ENCODE measurements at places on chromosomes 2 and 18. TPM values are rescaled to one million over a fixed set of nuclear protein-coding genes. Genes with fewer than 3 reads are reported as not detected.

The MAL gene
- total RNA-seq: not detected

The REG1B gene
- total RNA-seq: not detected

The KCNJ13 gene
- total RNA-seq: 21.9 TPM

The STON1 gene
- 36.7 TPM for total RNA-seq

The ABCG8 gene
- not detected for total RNA-seq

The SEPTIN10 gene
- total RNA-seq: 96.9 TPM

The MYO5B gene
- total RNA-seq: 6.7 TPM

- no peak overlapping the region for H3K4me3 ChIP-seq
- H3K27ac ChIP-seq: no peak overlapping the region
- no peaks in the 10 kb centered on the region for H3K36me3 ChIP-seq
- DNase-seq: no peak
- no peaks in the 10 kb centered on the region for H3K27me3 ChIP-seq
These were observed 35.8 kb downstream of the CASP10 start for GRCh38 chr2:201218780-201219179.

DNA sequence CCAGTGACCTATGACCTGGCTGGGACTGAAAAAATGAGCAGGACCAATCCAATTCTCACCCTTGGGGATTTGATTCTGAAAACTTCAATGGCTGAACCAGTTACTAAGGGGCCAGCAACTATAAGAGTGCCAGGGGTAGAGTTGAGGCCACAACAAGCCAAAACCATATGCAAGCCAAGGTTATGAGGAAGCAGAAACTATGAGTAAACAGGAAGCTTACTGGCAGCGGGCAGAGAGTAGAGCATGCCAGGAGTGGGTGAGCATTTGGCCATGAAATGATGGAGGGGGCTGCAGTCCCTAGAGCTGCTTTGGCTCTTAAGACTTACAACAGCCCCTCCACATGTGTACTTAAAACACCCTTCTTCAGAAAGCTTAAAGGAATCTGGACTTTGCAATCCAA, 82.4 kb downstream of the RBMS1 start:
- no peak overlapping the region for H3K4me3 ChIP-seq
- peaks cover 7% of the 10 kb centered on the region for H3K27me3 ChIP-seq
- no peaks in the 10 kb centered on the region for H3K4me1 ChIP-seq
- no peak for DNase-seq
- H3K36me3 ChIP-seq: no peaks in the 10 kb centered on the region

DNA sequence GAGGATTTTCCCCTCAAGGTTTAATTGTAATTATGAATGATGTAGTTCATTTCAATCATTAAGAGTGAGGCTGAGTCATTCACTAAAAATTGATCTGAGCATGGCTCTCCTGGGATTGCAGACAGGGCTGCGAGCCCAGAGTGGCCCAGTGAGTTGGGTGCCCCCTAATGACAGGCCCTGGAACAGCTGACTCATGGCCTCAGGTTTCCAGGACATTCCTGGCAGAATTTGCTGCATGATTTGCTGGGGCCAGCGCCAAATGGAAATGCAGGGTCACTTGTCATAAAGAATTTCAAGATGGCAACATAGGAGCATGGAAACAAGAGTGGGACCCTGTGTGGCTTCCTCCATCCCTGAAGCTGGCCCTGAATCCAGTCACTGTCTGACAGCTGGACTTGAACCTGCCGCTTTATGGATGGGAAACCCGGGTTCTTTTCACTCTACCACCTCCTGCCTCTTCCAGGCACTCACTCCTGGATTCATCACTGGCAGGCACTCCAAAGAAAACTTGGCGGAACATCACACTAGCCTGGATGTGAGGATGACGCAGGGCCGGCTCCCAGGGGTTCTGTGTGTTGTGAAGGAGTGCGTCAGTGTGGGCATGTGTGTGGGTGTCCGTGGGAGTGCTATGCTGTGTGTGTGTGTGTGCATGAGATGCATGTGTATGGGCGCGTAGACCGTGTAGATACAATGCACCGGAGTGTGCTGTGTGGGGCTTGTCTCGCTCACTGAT, 15.2 kb downstream of the OTOF start:
- peaks cover 10% of the 10 kb centered on the region for H3K4me1 ChIP-seq
- no peaks in the 10 kb centered on the region for H3K27me3 ChIP-seq
- no peak overlapping the region for H3K27ac ChIP-seq

- H3K4me3 ChIP-seq: no peak overlapping the region
- no peak overlapping the region for H3K27ac ChIP-seq
- H3K4me1 ChIP-seq: no peaks in the 10 kb centered on the region
- DNase-seq: no peak
- no peaks in the 10 kb centered on the region for H3K36me3 ChIP-seq
These were observed 133.1 kb downstream of the MREG start for GRCh38 chr2:215879977-215880940.

DNA sequence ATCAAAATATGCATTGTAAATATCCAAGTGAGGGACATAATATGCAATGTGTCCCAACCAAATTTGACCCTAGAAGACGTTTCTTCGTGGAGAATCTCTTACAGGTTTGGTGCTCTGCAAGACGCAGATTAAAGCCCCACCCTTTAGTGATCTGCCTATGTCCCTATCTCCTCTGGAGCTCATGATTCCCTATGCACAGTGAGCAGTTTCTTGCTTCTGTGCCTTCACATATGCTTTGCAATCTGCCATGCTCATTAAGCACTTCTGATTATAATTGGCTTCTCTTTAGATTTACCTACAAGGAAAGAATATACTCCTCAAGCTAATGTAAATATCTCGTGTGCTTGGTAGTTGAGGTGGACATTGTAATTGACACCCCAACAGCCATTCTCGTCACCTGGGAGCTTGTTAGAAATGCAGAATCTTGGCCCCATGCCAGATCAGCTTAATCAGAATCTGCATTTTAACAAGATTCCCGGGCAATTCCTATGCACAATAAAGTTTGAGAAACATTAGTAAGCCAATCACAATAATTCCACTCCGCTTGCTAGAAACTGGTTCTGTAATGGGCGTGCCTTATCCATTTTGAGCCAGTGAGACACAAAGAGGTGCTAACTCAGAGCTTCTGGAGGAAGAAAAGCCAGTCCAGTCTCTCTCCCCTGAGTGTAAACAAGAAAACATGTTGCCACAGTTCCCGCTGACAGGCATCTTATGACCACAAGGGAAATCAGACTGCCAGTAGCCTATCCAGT, 2.8 kb upstream of the PUM2 start:
- no peaks in the 10 kb centered on the region for H3K36me3 ChIP-seq
- H3K27ac ChIP-seq: no peak overlapping the region
- H3K4me1 ChIP-seq: peaks cover 35% of the 10 kb centered on the region
- DNase-seq: no peak
- H3K4me3 ChIP-seq: no peak overlapping the region

DNA sequence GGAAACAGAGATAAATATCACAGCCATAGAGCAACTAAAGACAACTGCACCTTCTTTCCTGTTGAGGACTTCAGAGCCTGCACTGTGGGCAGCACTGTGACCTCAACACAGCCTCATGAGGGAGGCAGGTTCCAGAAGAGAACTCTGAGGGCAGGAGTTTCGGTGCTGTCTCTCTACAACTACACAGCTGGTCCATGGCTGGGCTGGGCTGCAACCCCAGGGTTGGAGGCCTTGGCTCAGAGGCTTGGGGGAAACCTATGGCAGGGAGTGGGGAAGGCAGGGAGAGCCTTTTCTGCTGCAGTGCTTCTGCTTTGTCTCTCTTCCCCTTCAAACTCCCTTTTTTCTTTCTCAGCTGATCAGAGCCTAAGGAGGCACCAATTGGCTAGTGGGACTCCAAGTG, 66.5 kb downstream of the MRO start:
- no peak overlapping the region for H3K27ac ChIP-seq
- H3K36me3 ChIP-seq: no peaks in the 10 kb centered on the region
- peaks cover 37% of the 10 kb centered on the region for H3K4me1 ChIP-seq
- H3K4me3 ChIP-seq: no peak overlapping the region
- no peak for DNase-seq
- H3K27me3 ChIP-seq: no peaks in the 10 kb centered on the region

GRCh38 chr2:113253453-113253852, 25.3 kb downstream of the PAX8 start:
- no peaks in the 10 kb centered on the region for H3K36me3 ChIP-seq
- H3K4me1 ChIP-seq: peaks cover 13% of the 10 kb centered on the region
- no peak overlapping the region for H3K4me3 ChIP-seq
- DNase-seq: no peak
- peaks cover 48% of the 10 kb centered on the region for H3K27me3 ChIP-seq
